ENCODE measurements at places on chromosomes 16 and 17. TPM values are rescaled to one million over a fixed set of nuclear protein-coding genes. Genes with fewer than 3 reads are reported as not detected.

GRCh38 chr16:50537533-50538290, 10.5 kb upstream of the NKD1 start:
- DNase-seq, result no peak

DNA sequence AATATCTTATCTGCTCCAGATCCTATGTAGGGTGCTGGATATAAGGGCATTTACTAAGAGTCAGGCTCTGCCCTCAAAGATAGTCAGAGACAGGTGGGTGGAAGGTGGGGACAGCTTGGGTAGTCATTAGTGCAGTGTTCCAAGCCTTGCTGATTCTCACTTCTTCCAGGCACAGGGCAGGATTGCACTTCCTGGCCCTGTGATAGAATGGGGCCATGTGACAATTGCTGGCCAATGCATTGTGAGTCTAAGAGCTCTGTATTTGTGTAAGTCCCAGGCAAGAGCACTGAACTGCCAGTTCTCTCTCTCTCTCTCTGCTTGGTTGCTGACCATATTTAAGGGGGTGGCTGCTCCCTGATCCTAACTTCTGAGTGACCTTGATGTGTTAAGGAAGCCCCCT, 112.1 kb downstream of the C16orf78 start:
- DNase-seq, result no peak

GRCh38 chr16:72517154-72517553, 345.2 kb upstream of the PMFBP1 start:
- no peak for DNase-seq

DNA sequence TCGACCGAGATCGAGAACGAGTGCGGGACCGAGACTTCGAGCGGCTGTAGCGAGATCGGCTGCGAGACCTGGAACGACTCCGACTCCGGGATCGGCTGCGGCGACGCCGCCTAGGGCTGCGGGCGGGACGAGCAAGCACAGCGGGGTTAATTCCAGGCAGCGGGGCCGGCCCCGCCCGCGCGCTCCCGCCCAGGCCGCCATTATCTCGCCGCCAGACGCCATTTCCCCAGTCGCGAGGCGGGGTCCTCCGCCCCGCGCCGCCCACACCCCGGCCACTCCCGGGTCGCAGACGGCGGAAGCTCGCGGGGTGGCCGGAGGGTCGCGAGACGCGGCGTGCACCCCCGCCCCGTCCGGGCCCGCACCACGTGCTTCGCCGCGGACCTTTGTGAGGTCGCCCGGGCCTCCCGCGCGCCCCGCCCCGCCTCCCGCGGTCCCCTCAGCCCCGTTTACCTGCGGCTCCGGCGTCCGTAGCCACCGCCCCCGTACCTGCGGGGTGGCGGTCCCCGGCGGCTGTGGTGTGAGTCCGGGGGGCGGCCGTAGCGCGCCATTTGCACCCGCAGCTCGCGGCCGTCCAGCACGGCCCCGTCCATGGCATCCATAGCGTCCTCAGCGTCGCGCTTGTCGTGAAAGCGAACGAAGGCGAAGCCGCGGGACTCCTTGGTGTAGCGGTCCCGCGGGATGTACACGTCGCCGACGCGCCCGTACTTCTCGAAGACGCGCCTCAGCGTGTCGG, 616 bp downstream of the SRSF2 start:
- DNase-seq, result peak; percentile 81

- DNase-seq, result peak; percentile 41
Measured at GRCh38 chr17:17347234-17347955, 44.2 kb downstream of the NT5M start.

Gene ZG16
- not detected for total RNA-seq

DNA sequence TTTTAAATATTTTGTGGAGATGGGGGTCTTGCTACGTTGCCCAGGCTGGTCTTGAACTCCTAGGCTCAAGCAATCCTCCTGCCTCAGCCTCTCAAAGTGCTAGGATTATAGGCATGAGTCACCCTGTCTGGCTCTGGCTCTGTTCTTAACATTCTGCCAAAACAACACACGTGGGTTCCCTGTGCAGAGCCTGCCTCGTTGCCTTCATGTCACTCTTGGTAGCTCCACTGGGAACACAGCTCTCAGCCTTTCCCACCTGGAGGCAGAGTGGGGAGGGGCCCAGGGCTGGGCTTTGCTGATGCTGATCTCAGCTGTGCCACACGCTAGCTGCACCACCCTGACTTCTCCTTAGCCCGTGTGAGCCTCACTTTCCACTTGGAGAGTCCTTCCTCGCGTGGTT, 19.3 kb downstream of the CRISPLD2 start:
- DNase-seq, result no peak

- DNase-seq, result no peak
Measured at GRCh38 chr17:4186357-4186881, 43.4 kb downstream of the CYB5D2 start.
